ENCODE measurements at places on chromosomes 1 and 21.

DNA sequence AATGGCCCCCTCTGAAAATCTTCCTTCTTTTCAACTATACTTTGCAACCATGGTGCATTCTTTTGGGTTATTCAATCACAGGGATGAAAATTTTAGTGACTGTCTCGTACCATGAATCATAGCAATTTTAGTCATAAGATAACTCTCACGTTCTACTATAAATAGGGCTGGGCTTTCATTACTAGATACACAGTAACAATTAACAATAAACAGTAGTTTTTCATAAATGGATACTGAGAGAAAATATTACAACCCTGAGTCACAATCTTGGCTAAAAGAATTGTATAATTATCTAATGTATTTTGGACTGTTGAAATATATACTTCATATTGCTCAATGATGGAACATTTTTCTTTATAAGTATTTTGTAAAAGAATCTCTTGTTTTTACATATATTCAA is 96.1 kb downstream of the TEX35 start:
- no peak for DNase-seq

GRCh38 chr1:240056350-240056749 is 35.3 kb upstream of the FMN2 start:
- DNase-seq = no peak

DNA sequence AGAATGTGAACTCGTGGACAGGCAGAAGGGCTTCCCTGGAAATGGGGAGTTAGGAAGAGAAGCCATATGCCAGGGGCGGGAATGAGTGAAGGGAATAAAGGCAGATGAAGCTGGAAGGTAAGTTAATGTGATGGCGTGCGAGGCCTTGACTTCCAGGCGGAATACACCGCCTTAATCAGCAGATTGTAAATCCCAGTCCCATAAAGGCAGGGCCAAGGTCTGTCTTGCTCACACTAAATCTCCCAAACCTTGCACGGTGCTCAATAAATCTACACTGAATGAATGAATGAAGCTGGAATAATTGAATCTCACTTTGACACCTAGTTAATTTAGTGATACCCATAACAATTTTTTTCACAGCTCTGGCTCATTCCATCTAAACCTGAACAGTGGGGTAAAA is 16.8 kb upstream of the PRDM2 start:
- DNase-seq = no peak

DNA sequence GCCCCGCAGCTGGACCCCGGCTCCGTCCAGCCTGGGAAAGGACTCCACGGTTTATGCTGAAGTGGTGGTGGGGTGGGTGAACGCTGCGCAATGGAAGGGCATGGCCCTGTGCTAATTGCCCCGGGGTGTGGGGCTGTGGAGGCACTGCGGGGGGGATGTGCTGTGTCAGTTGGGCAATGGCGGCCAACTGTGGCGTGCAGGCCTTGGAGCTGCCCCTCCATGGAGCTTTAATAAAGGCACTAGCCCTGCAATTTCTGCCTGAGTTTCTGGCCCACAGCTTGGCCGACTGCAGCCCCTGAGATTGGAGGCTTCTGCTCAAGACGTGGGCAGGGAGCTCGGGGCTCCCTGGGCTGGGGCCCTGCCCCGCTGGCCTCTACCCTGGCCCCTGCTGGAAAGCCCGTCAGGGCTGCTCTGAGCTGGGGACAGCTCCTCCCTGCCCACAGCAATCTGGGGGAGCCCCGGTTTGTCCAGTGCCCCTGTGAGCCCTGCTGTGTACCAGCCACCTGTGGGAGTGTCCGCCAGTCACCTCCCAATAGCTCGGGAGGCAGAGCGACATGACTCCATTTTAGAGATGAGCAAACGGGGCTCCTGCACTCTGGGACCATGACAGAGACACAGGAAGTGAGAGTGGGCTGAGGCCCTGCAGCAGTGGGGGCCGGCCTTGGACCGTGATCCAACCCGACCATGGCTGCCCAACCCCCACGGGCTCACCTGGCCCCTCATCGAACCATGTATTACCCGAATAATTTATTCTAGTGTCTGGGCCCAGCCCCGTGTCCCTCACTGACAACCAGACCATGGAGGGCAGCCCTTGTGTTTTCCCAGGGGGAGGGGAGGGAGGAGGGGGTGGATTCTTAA is 8.7 kb upstream of the TNFRSF14 start:
- no peak for DNase-seq

DNA sequence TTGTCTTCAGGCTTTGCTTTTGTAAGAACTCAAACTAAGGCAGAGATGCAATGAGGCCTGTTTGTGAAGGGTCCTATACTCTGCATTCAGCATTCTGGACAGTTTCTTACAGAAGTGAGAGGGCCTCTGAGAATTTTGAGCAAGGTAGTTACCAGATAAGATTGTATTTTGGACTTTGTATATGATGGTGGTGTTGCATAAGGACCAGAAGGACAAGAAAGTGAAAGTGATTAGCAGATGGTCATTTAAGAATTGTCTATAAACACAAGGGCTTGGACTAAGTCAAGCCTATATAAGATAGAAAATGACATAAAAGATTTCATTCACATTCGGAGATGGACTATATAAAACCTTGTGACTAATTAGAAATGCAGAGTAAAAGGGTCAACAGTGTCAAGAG is 537.0 kb downstream of the PTBP2 start:
- no peak for DNase-seq

DNA sequence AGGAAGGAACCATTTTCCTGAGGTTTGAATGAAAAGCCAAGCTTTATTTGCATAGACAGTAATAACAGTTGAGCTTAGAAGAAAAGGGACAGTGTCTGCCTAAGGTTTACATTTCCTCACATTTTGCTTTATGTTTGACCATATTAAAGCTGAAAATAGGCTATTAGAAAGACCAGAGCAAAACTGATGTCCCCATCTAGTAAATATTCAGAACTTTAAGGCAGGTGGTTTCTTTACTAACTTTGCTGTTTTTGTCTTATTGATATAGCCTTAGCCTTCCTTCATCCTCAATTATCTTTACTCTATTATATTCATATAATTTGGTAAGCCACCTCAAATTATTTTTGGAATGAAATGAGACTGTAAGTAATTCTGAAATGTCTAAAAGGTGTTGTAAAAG is 53.6 kb upstream of the LAPTM5 start:
- no peak for DNase-seq

DNA sequence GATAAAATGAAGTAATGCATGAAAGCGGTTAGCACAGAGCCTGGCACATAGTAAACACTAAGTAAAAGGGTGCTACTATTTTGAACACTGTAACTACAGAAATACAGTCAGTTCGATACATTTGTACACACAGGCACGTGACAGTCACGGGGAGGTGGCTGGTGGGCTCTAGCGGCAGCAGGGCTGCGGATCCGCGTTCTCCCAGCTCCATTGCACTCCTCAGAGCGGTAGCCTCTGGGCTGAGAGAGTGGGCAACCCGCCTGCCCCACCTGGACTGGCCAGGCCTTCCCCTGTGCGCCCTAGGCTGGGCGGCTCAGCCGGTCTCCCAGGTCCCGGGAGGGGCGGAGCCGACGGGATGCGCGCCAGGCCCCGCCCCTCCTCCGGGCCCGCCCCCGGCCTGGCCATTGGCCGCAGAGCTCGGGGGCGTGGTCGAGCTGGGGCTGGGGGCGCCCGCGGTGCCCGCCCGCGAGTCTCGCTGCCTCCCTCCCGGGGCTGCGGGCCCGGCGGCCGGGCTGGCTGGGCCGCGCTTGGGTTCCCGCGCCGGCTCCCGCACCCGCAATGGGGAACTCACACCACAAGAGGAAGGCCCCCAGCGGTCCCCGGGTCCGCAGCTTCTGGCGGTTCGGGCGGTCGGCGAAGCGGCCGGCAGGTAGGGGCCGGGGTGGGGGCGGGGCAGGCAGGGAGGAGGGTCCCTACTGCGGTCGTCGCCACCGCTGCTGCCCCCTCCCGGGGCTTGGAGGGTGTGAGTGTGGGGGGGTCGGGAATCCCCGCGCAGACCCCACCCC is 51.2 kb upstream of the SYNC start:
- peak; percentile 32 for DNase-seq

DNA sequence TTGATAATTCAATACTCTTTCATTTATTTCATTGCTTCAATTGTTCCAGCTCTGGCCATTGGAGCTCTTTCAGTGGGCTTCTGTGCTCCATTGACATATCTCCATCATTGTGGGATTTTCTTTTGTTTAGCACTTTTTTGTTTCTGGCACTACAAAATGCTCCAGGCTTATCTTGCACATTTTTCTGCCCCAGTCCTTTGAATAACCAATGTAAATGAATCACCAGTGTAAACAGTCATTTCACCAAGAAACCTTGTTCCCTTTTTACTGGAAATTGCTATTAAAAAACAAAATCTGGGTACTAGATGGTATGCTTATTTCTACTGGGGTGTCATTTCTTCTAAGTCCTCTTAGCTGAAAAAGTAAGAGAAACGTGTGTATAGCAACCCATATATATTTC is 173.0 kb upstream of the LYPLAL1 start:
- no peak for DNase-seq

DNA sequence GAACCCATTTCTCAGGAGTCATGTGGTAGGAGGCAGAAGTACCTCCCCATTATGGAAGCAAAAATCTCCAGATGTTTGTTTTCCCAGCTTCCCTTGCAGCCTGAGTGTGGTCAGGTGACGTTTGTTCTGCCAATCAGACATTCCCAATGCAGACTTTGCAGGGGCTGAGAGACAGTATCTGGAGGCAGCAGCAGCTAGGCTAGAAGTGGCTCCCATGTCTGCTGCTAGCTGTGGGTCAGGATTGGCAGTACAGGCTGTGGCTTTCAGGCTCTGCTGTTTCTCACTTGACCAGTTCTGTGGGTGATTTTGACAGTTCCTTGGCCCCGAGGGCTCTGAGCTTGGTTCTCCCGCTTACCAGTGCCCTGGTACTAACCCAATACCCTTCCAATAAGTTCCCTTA is 58.6 kb upstream of the NBPF3 start:
- DNase-seq = no peak

- no peak for DNase-seq
Observed at GRCh38 chr21:14844001-14844400, 220.8 kb downstream of the NRIP1 start.

GRCh38 chr21:44609193-44609592 is 2.7 kb upstream of the KRTAP10-8 start:
- no peak for DNase-seq

DNA sequence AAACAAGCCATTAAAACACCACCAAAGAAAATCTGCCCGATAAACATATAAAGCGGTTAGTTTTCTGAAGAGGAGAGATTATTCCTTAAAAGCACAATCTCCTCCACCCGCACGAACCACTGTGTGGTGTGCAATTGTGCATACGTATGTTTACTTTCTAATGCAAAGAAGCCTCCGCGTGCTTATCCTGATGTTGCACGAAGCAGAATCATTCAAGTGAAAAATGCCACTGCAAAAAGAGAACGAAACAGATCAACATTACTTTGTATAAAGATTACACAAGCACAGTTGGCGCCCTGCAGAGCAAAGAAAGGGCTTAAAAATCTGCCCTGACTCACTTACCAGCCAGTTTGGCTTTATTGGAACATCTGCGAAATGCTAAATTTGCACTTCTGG is 166.8 kb downstream of the ZNF281 start:
- DNase-seq = no peak

- DNase-seq = no peak
Observed at GRCh38 chr21:15058854-15059263, 5.9 kb downstream of the NRIP1 start.

DNA sequence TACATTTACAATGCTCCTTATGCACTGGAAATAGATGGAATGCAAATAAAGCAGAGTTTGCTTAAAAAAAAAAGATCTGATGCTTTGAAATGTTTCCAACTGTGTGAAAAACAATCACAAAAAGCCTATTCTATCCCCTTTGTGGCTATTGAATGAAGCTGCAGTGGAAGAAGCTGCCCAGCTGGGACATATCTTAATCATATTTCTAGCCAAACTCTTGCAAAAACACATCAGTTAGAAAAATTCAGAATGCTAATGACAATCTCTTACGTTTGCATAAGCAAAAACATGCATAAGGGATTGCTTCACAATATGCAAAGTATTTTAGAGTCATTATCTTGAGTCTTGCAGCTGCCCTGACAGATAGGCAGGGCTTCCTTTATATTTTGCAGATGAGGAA is 526.4 kb upstream of the USP24 start:
- DNase-seq = no peak

DNA sequence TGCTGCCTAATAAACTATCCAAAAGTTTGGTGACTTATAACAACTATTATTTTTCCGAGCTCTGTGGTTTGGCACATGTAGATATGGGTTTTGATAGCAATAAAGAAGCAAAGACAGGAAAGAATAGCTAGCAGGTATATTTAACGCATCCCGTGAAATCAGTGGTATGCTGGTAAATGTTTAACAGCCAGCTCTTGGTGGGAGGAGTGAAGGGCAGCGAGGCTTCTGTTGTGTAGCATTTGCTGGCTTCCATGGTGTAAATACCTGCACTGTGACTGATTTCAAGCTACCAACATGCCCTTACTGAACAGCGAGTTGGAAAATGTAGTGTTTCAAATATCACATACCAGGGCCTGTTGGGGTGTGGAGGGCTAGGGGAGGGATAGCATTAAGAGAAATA is 291.0 kb downstream of the PRDM2 start:
- no peak for DNase-seq

- DNase-seq = no peak
Observed at GRCh38 chr1:3505161-3505560, 50.7 kb downstream of the ARHGEF16 start.

- DNase-seq = no peak
Observed at GRCh38 chr1:218482683-218483082, 137.5 kb downstream of the TGFB2 start.

DNA sequence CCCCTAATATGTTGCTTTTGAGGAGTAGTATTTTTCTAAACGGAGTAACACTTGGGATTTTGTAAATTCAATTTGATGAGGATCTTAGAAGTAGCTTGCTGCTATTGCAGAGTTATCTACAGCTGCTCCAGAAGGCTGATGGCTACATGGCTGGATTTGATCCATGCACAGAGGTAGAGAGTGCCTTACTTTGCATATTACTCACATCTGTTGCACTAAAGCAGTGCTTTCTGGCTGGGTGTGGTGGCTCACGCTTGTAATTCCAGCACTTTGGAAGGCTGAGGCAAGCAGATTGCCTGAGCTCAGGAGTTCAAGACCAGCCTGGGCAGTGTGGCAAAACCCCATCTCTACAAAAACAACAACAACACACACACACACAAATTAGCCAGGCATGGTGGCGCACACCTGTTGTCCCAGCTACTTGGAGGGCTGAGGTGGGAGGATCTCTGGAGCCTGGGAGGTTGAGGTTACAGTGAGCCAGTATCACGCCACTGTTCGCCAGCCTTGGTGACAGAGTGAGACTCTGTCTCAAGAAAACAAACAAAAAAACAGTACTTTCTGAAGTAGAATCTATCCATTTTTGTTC is 24.6 kb downstream of the RALGPS2 start:
- DNase-seq = no peak

GRCh38 chr1:243477731-243478290 is 222.0 kb downstream of the SDCCAG8 start:
- no peak for DNase-seq

DNA sequence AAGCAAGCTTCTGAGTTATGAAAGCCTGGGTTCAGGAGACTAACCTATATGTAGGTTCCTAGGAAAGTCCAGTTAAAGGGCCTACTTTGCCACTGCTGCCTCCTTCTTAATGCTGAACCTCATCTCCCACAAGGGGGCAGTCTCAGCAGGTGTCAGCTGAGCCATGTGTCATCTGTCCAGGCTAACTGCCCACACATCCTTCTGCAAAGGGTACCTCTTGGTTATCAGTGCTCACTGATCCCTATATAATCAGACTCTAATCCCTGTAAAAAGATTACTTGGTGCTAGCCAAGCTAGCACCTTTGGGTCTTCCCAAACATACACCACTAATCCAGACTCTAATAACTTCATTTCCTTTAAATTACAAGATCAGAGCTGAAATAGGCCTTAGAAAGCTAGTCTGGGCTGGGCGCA is 9.0 kb downstream of the PRDX1 start:
- DNase-seq = no peak
